NCI-H1417 treated with DMSO at 0.1 percent for 48 hours (cell line): ENCODE measurements at places on chromosomes 2 and 18.

- DNase-seq, result peak; percentile 37
These were observed 36.8 kb upstream of the IGFBP2 start for GRCh38 chr2:216596236-216596979.

GRCh38 chr2:165743442-165743841 is 50.6 kb downstream of the GALNT3 start:
- no peak for DNase-seq

GRCh38 chr18:45253056-45253565 is 362.2 kb upstream of the SLC14A2 start:
- no peak for DNase-seq

- no peak for DNase-seq
These were observed 76.9 kb upstream of the PAPOLG start for GRCh38 chr2:60679036-60679780.

DNA sequence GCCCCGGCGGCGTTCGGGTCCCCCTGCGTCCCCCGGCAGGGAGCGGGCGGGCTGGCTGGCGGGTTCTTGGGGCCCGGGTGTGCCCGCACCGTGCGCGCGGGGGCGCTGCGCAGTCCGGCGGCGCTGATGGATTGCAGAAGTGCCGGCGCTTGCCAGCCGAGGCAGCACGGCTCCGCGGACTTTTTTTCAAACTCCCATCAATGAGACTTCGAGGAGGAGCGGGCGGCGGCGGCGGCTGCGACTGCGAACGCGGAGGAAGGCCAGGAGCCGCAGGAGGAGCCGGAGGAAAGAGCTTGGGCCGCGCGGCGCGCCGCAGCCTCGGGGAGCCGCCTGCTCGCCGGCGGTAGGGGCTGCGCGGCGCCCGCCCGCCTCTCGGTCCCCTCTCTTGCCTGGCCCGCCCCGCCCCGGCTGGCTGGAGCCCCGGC is at the start of gene GLI2:
Gene GLI2 (plus strand): TSS at position 123 of the 425 bp plus-strand sequence. CDS start 61,453 bp downstream, outside the sequence.
- no peak for DNase-seq

- no peak for DNase-seq
These were observed 177.7 kb upstream of the SMAD2 start for GRCh38 chr18:48108136-48108535.

DNA sequence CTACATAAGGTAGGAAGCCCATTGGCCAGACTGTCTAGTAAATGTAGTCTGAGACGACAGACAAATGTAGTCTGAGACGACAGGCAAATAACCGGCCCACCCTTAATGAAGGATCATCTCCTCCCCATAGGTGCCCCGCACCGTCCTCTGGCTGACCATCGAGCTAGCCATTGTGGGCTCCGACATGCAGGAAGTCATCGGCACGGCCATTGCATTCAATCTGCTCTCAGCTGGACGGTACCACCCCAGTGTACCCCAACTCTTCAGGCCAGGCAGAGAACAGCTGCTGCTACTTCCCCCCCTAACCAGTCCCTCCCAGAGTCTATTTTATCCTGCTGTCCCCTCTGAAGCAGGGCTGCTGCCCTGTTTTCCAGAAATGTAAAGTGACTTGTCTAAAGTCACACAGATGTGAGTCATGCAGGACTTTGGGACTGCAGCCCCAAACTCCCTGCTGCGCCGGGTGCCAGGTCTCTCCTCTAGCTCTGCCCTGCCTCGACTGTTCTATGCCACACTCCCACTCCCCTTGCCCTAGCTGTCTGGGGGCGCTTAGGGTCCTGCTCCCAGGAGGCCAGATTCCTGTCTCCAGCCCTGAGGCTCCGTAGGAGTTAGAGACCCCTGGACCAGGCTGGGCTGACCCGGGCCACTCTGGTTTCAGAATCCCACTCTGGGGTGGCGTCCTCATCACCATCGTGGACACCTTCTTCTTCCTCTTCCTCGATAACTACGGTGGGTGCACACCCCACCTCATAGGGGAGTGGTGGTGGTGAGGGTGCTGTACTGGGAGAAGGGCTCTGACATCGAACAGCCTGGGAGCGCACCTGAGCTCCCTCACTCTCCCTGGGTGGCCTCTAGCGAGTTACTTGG is 4.7 kb downstream of the SLC11A1 start:
- DNase-seq, result no peak

DNA sequence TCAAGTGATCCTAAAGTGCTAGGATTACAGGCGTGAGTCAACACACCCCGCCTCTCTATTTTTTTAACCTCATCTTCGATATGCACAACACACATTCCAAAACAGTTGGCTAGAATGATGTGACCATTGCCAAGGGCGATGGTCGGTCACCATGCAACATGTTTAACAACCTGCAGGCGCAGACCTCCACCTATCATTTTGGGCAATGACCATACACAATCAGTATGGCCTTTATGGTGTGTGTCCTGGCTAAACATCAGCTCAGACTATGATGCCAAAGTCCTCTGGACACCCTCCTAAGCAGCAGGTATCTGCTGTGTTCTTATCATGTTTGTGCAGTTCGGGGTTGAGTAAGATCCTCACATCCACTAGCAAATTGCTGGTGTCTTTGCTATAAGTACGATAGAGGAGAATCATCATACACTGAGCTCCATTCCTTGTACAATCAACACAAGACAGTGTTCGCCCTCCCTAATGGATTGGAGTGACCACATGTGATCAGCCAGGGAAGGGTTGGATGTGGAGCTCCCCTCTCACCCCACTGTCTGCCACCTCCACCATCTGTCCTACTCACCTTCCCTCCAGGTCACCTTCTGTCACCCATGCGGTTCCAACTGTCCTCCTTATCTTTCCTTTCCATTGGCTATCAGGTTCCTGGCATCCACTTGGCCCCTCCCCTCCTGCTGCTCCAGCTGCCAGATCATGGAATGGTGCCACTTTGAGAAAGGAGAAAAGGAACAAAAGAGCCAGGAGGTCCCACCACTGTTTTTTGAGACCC is 7.9 kb upstream of the RNF152 start:
- DNase-seq, result no peak

GRCh38 chr2:188512456-188512855 is 220.8 kb downstream of the GULP1 start:
- DNase-seq, result no peak

DNA sequence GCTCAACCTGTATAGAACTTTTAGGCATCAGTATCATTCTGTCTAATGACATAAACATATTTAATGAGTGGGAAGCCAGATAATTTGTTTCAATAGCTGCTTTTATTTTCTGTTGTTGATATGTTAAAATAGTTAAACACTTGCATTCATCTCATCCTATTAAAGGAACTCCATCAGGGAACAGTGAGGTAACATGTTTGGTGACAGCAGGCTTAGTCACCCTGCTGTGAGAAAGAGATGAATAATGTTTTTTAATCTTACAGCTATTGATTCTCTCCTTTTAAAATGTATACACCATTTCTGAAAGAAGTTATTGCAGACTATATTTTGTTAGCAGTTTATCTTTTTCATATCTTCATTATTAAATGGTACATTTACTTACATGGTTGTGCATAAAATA is 123.3 kb upstream of the CWC22 start:
- no peak for DNase-seq

GRCh38 chr2:72895759-72896281 is 8.6 kb downstream of the SPR start:
- no peak for DNase-seq

- DNase-seq, result no peak
These were observed 117.1 kb downstream of the KLHL29 start for GRCh38 chr2:23502096-23502495.

DNA sequence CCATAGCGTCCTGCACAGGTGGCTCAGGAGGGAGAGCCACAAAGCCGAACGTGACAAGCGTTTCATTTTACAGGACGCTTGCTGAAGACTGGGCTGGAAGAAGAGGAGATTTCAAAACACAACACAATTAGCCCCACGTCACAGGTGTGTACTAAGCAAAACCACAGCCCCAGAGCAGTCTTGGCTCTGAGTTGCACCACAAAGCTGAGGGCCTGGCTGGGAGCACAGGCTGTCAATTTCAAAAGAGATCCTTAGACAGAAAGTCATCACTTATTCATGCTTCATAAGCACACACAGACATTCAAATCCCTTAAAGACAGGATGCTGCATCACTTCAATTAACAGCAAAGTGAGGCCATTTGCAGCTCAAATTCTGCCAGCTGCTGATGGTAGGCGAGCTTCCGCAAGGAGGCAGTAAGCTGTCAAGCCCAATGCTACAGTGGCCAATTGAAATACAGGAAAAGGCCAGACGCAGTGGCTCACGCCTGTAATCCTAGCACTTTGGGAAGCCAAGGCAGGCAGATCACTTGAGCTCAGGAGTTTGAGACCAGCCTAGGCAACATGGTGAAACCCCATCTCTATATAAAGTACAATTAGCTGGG is 79.6 kb downstream of the SKA1 start:
- no peak for DNase-seq
